ENCODE measurements at places on chromosomes 6 and 20.

- DNase-seq, result no peak
Measured at GRCh38 chr20:58568126-58568482, 52.9 kb upstream of the APCDD1L start.

DNA sequence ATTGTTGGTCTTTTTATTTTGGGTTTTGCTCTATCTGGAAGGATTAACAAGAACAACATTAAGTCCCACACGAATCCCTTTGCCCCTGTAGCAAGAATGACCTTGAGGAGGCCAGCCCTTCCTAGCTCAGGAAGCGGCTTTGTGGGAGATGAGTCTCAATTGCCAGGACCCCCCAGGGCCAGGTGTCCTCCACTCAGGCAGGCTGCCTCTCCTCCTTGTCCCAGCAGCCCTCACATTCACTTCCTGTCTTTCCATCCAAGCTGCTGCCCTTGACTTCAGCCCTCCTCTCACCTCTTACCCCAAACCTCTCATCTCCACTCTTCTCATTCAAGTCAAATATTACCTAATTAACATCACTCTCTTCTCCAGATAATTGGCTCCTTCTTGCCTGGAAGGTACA lies 22.6 kb upstream of the SYNDIG1 start:
- DNase-seq, result no peak

DNA sequence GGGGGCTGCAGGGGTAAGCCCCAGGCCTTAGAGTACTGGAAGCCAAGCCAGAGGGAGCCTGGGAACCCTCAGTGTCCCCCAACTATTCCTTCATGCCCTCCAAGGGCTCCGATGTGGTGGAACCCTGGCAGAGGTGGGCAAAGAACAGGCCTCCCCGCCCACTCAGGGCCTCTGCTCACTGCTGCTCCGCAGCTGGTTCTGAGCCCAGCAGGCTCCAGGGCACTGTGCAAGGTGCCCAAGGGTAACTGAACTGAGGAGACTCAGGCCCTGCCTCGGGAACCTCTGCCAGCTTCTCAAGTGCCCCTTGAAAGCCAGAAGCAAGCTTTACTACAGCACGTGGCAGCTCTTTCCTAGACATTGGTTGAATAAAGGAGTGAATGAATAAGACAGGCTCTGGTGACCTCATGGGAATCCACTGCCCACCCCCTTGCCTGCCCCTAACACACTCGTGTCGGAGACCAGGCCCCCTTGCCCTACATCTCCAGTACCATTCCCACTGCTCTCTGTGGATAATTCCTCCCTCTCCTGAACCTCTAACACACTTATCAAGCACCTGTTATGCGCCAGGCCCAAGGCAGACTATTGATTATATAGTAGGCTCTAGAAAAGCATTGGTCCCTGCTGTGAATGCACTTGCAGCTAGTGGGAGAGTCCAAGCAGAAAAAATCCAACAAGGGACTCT lies 55.0 kb downstream of the TOX2 start:
- no peak for DNase-seq

DNA sequence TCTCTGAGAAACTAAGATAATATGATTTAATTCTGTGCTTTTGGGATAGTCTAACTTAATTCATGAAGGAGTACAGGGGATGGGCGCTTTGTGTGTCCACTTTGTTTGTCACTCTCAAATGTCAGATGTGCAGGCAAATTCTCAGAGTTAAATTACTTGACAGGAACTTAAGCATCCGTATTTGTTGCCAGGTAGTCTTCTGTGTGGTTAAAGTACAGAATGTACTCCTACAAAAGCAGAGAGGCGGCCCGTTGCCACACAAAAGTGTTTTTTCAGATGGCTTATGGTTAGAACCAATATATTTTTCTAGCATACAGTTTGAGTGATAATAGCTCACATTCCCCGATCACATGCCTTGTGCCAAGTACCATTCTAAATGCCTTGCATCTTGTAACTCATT lies 234.4 kb downstream of the LAMA2 start:
- DNase-seq, result no peak

DNA sequence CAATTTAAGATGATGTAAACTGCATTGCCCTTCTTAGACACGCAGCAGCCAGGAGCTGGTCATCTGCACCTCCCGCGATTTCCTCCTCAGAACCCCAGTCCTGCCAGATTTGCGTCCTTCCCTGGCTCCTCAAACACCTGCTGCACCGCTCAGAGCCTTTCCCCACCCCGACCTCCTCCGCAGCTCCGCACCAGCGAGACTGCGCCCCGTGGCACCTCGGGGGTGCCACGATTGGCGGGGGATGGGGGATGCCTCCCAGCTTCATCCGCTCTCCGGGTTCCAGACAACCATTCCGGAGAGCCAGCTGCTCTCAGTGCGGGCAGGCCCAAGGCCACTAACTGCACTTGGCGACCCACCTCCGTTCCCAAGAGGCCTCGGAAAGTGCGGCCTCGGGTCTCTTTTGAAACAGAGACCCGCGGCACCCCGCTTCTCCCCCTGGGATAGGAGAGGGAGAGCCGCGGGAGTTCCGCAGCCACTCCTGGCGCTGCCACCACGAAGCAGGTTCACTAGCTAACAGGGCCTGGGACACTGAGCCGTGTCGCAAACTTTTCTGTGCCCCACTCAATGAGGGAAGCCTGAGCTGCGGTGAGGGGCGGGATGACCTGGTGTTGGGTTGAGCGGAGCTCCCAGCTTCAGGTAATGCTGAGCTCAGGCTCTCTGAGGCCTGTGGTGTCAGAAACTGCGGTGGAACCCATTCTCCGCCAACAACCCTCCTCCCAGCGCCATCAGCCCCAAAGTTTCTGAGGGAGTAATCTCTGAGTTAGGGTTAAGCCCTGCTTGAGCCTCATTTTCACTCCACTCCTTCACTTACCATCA lies 7.3 kb upstream of the TFAP2A start:
- no peak for DNase-seq

GRCh38 chr6:167044696-167045095 lies 45.5 kb downstream of the CEP43 start:
- peak; percentile 79 for DNase-seq

DNA sequence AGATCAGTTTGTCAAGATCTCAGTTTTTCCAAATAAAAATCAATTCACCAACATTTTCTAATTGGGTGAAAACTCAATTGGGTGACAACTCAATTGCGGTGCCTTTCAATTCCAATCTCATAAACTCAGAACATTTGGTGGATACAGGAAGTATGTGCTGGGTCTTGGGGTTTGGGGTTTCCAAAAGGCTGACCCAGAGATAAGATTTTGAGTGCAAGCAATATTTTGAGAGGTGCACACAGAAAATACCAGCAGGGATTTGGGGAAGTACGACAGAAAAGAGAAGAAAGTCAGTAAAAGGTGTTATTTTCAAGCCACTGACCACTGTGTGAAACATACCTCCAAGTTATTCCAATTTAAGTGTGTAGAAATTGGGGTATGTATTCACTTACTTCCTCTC lies 258.0 kb downstream of the PHACTR1 start:
- no peak for DNase-seq
